ENCODE measurements at places on chromosomes 5 and 9.

GRCh38 chr5:2105141-2105540, 222.4 kb upstream of the IRX4 start:
- DNase-seq, result no peak

DNA sequence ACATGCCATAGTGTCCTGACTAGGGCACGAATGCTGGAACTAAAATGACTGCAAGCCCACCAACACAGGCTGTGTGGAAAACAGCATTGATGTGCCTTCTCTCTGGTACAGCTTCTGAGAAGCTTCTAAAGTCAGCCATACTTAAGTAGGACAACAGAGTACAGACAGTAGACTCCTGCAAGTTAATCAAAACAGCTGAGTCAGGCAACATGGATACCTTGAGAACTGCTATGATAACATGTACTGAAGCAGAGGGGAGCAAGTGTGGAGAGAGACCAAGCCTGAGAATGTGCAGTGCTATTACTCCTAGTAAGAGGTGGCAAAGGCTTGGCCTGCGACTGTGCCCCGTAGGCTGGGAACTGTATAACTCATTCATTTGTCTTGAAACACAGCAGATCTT, 2.5 kb downstream of the ISCA1 start:
- no peak for DNase-seq

DNA sequence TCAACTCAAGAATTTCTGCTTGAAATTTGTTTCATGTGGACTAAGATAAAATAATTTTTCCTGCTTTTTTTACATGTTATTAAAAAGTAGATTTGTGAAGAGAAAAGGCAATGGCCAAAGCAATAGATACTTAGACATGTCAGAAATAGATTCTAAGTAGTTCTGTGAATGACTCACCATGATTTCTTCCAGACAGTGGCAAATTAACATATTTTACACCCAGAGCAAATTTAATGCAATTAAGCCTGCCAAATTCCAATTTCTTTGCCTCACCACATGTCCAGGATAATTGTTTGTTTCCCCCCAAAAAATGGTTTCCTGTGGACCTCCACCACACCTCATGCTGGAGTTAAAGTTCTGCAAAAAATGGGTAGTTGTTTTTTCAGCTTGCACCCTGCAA, 651.4 kb downstream of the CETN3 start:
- DNase-seq, result peak; percentile 4

DNA sequence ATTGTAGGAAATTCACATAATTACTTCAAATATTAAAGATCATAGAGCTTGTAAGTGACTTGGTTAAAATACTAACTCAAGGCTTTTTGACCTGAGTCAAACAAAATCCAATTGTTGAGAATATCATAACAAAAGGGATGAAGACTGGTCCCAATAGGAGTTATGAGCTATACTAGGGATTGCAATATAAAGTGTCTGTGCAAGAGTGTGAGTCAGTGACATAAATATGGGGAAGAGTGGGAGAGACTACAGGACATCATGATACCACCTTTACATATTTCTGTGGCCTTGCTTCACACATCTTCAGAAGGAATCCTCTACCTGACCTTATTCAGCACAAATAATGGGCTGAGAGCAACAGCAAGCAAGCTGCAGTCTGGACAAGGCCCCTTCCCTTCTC, 180.9 kb upstream of the SLC24A2 start:
- DNase-seq, result no peak

- no peak for DNase-seq
Observed at GRCh38 chr5:33372721-33373472, 67.9 kb upstream of the TARS1 start.

DNA sequence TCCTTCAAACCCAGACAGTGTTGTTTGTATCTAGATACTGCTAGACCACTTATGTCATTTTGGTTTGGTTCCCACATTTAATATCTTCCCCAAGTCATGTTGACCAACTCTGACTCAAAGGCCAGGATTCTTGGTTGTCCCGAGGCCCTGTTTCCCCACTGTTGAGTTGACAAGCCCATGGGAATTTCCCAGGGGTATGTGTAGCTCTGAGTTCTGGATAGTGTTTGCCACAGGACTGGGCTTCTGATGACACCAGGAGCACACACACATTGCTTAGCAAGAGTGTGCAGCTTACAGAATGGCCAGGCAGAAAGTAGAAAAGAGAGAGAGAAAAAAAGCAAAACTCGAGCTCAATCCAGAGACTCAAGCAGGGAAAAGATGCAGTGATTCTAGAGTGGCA, 214.4 kb downstream of the NXNL2 start:
- no peak for DNase-seq

All from anterior cingulate cortex (tissue), 58 donors.